ENCODE measurements at places on chromosomes 7 and 10.
A peak's percentile ranks its signal among the peaks of the same experiment; 100 is the strongest.

DNA sequence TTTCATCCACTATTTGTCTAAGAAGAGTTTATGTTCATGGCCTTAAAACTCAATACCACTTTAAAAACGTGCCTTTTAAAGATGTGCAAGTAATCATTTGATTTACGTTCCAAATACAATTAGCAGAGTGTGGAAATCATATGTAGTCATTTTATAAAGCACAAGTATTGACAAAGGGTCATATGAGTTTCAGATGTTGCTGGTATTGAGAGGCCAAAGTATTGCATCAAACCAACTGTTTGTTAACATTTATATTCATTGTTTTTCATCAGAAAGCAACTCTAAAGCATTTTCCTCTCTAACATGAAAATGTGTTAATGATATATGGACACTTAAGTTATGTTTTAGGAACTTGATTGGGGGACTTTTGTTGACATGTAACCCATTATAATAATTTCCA lies 11.5 kb upstream of the TSGA13 start:
- DNase-seq: no peak

GRCh38 chr7:66169616-66170015 lies 35.5 kb upstream of the TPST1 start:
- DNase-seq: no peak

DNA sequence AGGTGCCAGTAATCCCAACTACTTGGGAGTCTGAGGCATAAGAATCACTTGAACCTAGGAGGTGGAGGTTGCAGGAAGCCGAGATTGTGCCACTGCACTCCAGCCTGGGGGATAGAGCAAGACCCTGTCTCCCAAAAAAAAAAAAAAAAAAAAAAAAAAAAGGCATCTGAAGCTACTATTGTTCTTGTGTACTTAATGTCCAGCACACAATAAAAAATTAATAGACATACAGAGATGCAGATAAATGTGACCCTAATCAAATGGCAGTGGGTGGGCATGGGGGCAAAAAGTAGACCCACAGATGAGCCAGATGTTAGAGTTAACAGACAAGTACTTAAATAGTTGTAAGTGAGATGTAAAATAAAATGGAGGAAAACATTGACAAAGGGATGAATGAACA lies 7.7 kb upstream of the KCNK18 start:
- DNase-seq: no peak

- DNase-seq: no peak
These were observed 60.4 kb downstream of the INPP5F start for GRCh38 chr10:119786117-119786769.

DNA sequence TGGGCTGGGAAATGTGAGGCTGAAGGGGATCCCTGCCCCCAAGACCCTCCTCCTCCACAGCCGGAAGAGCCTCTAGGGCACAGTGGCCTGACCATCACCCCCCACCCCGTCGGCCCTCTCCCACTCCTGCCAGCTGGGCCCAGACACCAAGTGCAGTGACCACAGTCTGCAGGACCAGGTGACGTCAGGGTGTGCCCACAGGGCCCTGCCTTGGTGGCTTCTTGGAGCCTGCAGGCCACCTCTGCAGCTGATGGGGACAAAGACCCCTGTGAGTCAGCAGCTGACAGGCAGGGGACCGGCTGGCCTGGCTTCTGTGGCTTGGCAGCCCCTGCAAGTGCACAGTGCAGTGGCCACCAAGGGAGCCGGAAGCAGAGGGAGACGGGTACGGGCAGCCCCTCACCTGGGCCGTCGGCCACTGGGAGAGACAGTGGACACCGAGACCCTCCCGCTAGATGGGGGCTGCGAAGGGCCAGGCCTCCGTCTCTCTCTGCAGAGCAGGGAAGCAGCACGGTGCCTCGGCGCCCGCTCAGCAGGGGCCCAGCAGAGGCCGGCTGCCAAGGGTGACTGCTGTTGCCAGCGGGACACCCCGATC lies 274.6 kb downstream of the ELFN1 start:
- no peak for DNase-seq

DNA sequence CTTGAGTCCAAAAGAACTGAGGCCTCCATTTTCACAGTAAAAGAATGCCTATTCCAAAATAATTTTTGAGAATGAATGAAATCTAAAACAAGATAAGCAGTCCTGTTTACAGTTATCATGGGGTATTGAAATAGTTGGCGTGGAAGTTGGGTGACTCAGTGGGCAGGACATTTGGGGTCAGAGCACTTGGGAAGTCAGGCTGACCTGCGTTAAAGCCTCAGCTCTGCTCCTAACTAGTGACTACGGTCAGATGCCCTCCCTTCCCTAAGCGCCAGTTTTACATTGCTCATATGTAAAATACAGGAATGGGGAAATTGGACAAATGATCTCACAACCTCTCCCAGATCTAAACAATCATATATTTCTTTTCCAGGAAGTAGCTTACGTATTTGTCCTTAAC lies 2.3 kb upstream of the PAPSS2 start:
- no peak for DNase-seq

DNA sequence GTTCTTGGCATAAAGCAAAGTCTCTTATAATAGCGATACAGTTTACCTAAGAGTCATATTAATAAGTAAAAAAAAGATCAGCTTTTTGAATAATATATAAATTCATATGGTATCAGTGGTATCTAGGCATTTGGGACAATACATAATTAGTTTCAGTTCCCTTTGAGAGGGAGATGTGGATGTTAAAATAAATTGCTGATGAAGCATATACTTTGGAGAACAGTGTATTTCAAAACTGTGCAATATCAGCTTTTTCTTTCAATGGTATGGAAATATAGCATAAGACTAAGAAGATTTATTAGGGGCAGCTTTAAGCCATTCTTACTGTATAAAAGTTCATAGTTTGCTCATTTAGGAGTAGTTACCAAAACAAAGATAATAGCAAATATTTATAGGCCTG lies 35.5 kb downstream of the MDFIC start:
- DNase-seq: no peak

GRCh38 chr10:98466861-98467505 lies 20.2 kb upstream of the HPS1 start:
- no peak for DNase-seq

DNA sequence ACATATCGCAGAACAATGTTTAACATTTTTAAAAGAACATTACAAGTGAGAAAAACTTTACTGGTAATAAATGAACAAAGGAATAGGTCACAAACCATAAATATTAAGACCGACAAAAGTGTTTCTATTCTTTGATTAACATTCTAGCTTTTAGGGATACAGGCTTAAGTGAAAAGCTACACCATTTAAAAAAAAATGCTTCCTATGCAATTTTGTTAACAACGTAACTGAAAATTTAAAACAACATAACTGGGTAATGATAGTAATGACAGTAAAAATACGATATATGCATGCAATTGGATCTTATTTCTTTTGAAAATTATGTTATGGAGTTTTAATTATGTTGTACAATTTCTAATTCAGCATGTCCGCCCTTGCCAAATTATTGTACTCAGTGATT lies 49.7 kb upstream of the THSD7A start:
- no peak for DNase-seq

DNA sequence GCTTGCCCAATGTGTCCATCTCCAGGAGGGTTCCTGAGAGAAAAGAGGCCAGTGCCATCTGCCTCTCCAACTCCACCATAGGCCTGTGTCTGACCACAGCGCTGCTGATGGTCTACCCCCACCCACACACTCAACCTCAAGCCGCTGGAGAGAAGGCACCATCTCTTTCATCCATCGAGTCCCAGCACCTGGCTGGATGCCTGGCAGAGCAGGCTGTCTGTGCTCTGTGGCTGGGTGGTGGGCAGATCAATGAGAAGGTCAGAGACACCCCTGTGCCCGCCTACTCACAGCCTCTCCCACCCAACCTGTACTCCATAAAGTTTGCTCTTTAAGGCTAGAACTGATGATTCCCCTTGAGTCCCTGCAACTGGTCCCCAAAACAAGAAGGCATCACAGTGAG lies 58.0 kb downstream of the CLRN3 start:
- DNase-seq: no peak

- no peak for DNase-seq
These were observed 195.5 kb upstream of the CCDC6 start for GRCh38 chr10:60101821-60102220.

DNA sequence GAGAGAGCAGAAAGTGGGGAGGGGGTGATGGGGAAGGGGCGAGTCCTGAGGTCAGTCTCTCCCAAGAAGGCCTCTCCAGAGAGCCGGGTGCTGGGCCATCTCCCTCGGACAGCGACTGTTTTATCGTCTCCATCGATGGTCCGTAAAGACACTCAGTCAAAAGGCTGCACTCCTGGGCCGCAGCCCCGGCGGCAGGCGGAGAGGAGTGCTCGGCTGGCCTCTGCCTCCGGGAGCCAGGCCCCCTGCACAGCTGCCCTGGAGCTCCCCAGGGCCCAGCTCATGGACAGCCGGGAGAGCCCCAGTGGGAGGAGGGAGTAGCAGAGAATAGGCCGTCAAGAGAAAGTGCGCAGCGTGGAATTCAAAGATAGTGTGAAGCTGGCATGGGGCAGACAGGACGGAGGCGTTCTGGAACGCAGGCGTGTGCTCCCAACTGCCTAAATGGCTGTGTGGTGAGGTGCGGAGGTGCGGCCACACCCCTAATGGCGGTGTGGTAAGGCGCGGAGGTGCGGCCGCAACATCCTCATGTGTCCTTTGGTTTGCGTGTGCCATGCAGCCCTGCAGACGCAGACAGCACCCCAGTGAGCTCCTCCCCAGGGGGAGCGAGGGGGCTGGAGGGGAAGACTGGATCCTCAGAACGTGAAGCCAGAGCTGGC lies 477.5 kb upstream of the FOXK1 start:
- DNase-seq: no peak

DNA sequence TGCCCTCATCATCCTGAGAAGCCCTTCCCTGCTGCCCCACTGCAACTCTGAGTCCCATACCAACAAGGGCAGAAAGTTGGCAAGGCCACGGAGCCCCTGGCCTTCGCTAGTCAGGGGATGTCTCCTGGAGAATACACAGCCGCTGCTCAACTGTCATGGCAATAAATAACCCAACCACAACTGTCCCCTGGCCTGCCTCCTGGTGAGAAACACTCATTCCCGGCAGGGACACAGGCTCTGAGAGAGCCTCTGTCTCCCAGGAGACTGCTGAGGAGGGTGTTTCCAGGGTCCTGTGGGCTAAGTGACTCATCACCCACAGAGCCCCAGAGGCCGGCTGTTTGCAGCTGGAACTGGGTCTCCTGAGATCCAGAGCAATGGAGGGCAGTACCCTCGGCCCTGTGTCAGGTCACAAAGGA lies 354.1 kb downstream of the TNS3 start:
- peak; percentile 54 for DNase-seq

GRCh38 chr7:87359366-87359765 lies 13.9 kb downstream of the CROT start:
- DNase-seq: peak; percentile 70

DNA sequence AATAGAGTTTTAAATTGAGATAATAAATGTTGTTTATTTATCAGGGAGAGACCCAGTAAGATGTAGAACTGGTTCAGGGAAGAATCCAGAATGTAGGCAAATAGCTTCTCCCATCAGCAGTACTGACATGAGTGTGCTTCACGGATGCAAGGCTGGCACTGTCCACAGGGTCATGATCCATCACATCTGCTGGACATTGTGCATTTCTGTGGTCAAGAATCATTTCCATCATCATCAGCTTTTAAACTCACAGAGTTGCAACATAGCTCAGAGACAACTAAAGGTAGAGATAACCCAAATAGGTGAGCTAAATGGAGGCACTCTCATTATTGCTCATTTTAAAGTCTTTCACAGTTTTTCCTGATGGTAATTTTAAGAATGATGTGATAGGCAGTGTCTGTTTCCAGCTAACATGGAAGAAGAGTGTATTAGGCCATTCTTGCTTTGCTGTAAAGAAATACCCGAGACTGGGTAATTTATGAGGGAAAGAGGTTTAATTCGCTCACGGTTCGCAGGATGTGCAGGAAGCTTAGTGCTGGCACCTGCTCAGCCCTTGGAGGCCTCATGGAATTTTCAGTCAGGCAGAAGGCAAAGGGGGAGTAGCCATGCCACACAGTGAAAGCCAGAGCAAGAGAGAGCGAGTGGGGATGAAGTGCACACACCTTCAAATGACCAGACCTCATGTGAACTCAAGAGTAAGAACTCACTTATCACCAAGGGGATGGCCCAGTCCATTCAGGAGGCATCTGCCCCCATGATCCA lies 80.8 kb downstream of the INPP5A start:
- no peak for DNase-seq

DNA sequence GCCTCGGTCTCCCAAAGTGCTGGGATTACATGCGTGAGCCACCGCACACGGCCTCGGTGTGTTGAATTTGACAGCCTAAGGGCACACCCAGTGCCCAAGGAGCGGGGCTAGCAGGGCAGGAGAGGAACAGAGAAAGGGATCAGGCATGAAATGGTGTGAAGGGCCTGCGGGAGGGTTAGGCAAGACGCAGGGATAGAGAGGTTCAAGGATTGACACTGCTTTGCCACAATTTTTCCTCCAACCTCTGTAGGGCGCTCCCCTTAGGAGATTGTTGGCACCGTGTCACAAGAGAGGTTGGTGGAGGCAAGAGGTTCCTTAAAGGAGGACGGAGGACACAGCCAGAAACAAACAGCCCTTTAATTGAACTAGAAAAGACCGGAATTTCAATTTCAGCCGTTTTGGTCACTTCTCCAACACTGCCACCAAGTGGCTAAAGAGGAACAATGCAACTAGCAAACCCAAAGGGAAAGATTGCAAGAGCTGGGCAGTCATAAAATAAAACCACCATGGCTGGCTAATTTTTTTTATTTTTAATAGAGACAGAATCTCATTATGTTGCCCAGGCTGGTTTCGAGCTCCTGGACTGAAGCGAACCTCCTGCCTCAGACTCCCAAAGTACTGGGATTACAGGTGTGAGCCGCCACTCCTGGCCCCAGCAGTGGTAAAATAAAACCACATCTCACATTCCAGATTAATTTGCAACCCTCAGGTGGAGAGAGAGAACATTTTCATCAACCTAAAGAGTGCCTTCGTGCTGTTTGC lies 6.9 kb upstream of the CREB3L2 start:
- DNase-seq: peak; percentile 78

DNA sequence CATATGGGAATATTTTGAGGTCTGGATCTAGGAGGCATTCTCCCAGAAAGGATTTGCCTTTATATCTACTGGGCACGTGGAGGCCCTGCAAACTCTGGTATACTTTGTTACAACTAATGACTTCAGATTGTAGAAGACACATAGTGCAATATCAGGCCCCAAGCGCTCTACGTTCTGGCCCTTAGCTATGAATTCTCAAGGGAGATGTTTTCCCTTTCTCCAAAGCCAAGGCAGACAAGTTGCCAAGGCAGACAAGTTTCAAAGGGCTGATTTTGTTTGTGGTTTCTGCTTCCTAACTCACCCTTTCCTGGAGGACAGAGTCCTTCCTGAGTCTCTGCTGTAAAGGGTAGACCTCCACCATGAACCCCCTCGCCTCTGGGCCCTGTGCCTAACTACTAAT lies 99.4 kb upstream of the CTTNBP2 start:
- DNase-seq: no peak

GRCh38 chr7:16491148-16491547 lies 25.6 kb upstream of the SOSTDC1 start:
- no peak for DNase-seq

All from MCF 10A (cell line).